H1 (cell line): ENCODE measurements at places on chromosomes 4 and X. TPM values are rescaled to one million over a fixed set of nuclear protein-coding genes. Genes with fewer than 3 reads are reported as not detected.

Gene NBDY
- 57.8 and 66.0 TPM in 2 replicates for total RNA-seq

Gene MAGEC2
- total RNA-seq = not detected in 2 replicates

Gene FAM9B
- not detected in 2 replicates for total RNA-seq

Gene BEX5
- 9.9 and 12.0 TPM in 2 replicates for total RNA-seq

Gene CCDC149
- 5.6 and 5.8 TPM in 2 replicates for total RNA-seq

Gene REPS2
- total RNA-seq = 3.3 and 4.3 TPM in 2 replicates

Gene PNCK
- total RNA-seq = 4.3 and 6.2 TPM in 2 replicates

DNA sequence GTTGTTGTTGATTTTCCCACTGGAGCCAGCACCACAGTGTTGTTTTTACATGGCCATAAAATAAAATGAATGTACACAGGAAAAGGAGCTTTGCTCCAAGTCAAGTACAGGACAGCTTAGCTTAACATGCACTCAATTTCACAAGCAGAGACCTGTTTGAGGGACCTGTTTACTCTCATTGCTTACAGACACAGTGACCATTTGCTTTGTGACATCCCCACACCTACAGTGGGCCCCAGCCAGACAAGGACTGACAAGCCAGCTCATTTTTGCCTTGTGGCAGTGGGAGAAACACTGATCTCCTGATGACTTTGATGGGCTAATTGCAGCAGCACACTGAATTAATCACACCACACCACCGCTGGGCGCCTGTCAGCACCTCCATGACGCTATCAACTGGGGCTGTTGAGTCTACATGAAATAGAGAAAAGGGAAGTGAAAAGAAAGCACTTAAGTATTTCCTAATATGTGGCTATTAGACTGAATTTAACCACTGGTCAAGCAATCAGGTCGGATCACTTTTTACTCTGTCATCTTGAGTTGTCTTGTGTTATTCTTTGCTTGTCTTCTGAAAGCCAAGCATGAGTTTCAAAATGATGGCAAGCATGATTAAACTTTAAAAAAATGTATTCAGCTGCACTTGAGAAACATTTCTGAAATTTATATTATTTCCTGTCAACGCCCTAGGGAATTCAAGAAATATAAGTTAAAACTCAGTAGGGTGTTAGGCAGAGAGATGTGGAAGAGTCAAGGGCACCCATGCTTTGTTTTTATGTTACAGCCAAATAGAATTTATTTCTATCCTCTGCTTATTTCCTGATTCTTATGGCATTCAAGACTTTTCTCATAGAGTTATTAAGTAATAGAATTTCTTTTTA, 557.7 kb downstream of the RAB28 start:
- no peak for DNase-seq
- no peaks in the 10 kb centered on the region for H3K27me3 ChIP-seq
- H3K27ac ChIP-seq = no peak overlapping the region
- peaks cover 2% of the 10 kb centered on the region for H3K4me1 ChIP-seq
- no peak overlapping the region for H3K4me3 ChIP-seq

DNA sequence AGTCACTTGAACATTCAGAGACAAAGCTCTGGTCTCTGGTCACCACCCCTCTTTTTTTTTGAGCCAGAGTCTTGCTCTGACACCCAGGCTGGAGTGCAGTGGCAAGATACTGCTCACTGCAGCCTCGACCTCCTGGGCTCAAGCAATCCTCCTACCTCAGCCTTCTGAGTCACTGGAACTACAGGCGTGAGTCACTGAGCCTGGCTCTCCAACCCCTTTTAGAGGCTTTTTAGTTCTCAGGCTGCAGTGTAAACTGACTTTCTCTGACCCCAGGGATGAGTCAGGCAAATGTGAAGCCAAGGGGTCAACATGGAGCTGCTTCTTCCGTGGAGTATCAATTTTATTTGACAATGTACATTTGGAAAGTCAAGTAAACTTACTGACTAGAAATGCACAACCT, 229.2 kb downstream of the PTTG2 start:
- no peak overlapping the region for H3K4me3 ChIP-seq
- no peak for DNase-seq
- no peaks in the 10 kb centered on the region for H3K4me1 ChIP-seq
- H3K27me3 ChIP-seq = no peaks in the 10 kb centered on the region
- no peaks in the 10 kb centered on the region for H3K36me3 ChIP-seq

GRCh38 chrX:48613502-48614160, 16.3 kb downstream of the WDR13 start:
- DNase-seq = no peak
- H3K27me3 ChIP-seq = no peaks in the 10 kb centered on the region
- no peak overlapping the region for H3K27ac ChIP-seq
- no peaks in the 10 kb centered on the region for H3K4me1 ChIP-seq

GRCh38 chr4:47471591-47471990, 8.1 kb upstream of the COMMD8 start:
- DNase-seq = no peak
- no peaks in the 10 kb centered on the region for H3K36me3 ChIP-seq
- H3K27ac ChIP-seq = no peak overlapping the region
- H3K27me3 ChIP-seq = no peaks in the 10 kb centered on the region; the same call in 1 of the 2 replicates
- no peaks in the 10 kb centered on the region for H3K4me1 ChIP-seq

DNA sequence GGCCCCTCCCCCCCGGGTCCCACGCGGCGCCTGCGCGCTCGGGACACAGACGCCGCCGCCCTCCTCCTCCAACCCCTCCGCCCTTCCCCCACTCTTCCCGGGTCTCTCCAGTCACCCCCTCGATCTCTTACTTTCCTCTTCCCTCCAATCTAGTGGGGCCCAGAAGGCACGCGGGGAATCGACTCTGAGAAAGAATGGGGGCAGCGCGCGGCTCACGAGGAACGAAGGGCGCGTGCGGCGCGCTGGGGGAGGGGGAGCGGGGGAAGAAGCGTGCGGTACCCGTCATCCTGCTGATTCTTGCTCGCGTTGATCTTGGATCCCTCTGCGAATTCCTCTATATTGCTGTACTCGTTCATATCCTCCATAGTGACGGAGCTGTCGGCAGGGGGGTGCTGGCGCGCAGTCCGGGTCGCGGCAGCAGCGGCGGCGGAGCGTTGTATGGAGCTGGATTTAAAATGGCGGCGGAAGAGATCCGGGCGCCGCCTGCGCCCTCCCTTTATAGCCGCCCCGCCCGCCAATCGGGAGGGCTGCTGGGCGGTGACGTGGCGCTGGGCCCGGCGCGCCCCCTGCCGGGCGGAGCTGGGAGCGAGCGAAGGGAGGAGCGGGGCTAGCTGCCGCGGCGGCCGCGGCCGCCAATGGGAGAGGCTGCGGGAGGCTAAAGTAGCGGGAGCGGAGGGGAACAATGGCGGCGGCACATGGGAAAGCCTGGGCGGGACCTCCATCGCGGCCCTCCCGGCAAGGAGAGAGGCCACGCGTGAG, 1.1 kb downstream of the HNRNPDL start:
- H3K36me3 ChIP-seq = peaks cover 17% of the 10 kb centered on the region
- no peaks in the 10 kb centered on the region for H3K27me3 ChIP-seq

DNA sequence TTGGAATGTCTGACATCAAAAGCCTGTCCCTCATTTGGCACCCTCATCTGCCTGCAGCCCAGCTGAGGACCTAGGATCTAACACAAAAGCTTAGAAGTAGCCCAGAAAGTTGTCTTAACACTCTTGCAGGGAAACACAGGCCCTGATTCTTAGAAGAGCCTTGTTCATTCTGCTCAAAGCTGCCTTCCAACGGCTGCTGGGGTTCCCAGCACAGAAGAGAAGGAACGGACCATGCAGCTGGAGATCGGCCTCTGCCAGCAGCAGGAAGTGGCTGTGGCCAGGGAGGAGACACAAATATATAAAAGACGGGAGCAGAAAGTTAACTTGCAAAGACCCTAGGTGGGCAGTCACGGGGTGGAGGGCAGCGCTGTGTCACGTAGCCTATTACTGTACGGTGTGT, 20.4 kb downstream of the PRPS2 start:
- no peak overlapping the region for H3K27ac ChIP-seq
- H3K36me3 ChIP-seq = peaks cover 4% of the 10 kb centered on the region; the same call in 1 of the 2 replicates
- H3K4me3 ChIP-seq = no peak overlapping the region

- no peaks in the 10 kb centered on the region for H3K4me1 ChIP-seq
- H3K27ac ChIP-seq = no peak overlapping the region
- no peak for DNase-seq
- no peaks in the 10 kb centered on the region for H3K36me3 ChIP-seq
- no peaks in the 10 kb centered on the region for H3K27me3 ChIP-seq
- no peak overlapping the region for H3K4me3 ChIP-seq
These were observed 579 bp downstream of the IL3RA start for GRCh38 chrX:1336948-1337779.

DNA sequence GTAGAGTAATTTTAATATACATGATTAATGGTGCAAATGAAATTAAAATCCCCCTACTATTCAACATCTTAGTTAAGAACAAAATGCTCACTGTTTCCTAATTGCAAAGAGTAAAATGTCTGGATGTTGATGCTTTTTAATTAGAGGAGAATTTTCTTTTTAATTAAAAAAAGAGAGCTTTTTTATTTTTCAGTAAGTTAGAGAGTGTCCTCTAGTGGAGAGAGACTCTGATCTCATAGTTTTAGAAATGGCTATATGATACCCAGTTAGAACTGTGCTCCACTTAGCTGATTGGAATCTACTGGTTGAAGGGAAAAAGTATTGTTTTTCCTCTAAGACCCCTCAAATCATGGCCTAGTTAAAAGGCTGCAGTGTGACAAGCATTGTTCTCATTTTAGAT, 312.0 kb upstream of the MAGEB2 start:
- H3K36me3 ChIP-seq = no peaks in the 10 kb centered on the region
- H3K27me3 ChIP-seq = no peaks in the 10 kb centered on the region
- no peaks in the 10 kb centered on the region for H3K4me1 ChIP-seq
- H3K4me3 ChIP-seq = no peak overlapping the region
- H3K27ac ChIP-seq = no peak overlapping the region

GRCh38 chr4:25621027-25621930, 34.4 kb upstream of the SLC34A2 start:
- H3K27ac ChIP-seq = no peak overlapping the region
- no peaks in the 10 kb centered on the region for H3K4me1 ChIP-seq
- H3K36me3 ChIP-seq = no peaks in the 10 kb centered on the region
- no peak overlapping the region for H3K4me3 ChIP-seq

GRCh38 chrX:41119803-41120202, 34.6 kb downstream of the USP9X start:
- H3K4me3 ChIP-seq = no peak overlapping the region
- H3K4me1 ChIP-seq = no peaks in the 10 kb centered on the region
- DNase-seq = no peak
- H3K36me3 ChIP-seq = peaks cover 5% of the 10 kb centered on the region; the same call in 1 of the 2 replicates

- DNase-seq = no peak
- H3K27me3 ChIP-seq = no peaks in the 10 kb centered on the region
- no peaks in the 10 kb centered on the region for H3K36me3 ChIP-seq
- H3K4me3 ChIP-seq = no peak overlapping the region
These were observed 102.5 kb downstream of the CPEB2 start for GRCh38 chr4:15104825-15105224.

DNA sequence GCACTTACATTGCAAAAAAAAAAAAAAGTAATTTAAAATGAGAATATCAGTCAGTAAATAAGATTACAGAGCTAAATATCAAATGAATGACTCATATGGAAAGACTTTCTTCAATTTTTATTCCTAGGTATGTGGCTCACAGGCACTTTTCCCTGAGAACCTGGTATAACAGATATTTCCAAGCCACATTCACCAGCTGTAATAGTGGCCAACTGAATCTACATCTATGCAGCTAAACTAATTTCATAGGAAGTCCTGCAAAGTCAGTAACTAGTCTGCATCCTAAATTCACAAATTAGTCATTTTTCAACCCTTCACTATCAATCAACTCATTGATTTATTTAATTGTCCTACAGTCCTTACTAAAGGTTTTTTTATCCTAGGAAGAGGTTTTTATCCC, 5.6 kb downstream of the PDE5A start:
- no peak for DNase-seq
- no peaks in the 10 kb centered on the region for H3K36me3 ChIP-seq
- H3K4me1 ChIP-seq = no peaks in the 10 kb centered on the region
- H3K27me3 ChIP-seq = no peaks in the 10 kb centered on the region
- no peak overlapping the region for H3K27ac ChIP-seq
- H3K4me3 ChIP-seq = no peak overlapping the region

GRCh38 chr4:115972967-115973366, 859.5 kb upstream of the NDST4 start:
- no peaks in the 10 kb centered on the region for H3K36me3 ChIP-seq
- no peak for DNase-seq
- H3K27ac ChIP-seq = no peak overlapping the region
- peaks cover 4% of the 10 kb centered on the region for H3K4me1 ChIP-seq
- H3K4me3 ChIP-seq = no peak overlapping the region

DNA sequence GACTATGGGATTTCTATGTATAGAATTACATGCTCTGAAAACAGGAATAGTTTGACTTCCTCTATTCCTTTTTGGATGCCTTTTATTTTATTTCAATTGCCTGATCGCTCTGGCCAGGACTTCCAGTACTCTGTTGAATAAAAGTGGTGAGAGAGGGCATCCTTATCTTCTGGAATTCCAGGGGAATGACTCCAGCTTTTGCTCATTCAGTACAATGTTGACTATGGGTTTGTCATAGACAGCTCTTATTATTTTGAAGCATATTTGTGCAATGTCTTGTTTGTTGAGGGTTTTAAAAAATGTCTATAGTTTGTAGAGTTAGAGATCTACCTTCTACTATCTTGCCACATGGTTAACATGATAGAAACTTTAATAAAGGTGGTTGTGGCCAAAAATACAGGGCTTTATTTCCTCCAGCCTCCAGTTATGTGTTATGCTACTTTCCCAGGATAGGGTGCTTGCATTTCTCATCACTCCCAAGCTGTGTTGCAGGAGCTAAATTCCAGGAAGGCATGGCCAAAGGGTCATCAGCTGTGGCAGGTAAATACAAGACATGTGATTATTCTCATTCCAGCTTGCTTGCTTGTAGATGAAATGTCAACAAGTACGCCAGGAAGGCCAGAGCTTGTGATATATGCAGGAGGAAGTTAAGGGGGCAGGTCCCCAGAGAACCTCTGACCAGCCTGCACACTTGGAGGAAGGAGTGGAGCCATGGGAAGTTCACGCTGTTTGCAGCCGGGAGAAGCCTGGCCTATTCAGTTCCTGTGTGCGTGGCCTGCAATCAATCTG, 142.4 kb upstream of the CPXCR1 start:
- no peak overlapping the region for H3K27ac ChIP-seq
- no peak overlapping the region for H3K4me3 ChIP-seq
- no peak for DNase-seq
- no peaks in the 10 kb centered on the region for H3K36me3 ChIP-seq

- H3K4me3 ChIP-seq = no peak overlapping the region
- no peaks in the 10 kb centered on the region for H3K36me3 ChIP-seq
- peaks cover 4% of the 10 kb centered on the region; the same call in 1 of the 2 replicates for H3K4me1 ChIP-seq
- no peaks in the 10 kb centered on the region for H3K27me3 ChIP-seq
- DNase-seq = no peak
These were observed 1224.7 kb upstream of the TENM3 start for GRCh38 chr4:181018472-181018871.

DNA sequence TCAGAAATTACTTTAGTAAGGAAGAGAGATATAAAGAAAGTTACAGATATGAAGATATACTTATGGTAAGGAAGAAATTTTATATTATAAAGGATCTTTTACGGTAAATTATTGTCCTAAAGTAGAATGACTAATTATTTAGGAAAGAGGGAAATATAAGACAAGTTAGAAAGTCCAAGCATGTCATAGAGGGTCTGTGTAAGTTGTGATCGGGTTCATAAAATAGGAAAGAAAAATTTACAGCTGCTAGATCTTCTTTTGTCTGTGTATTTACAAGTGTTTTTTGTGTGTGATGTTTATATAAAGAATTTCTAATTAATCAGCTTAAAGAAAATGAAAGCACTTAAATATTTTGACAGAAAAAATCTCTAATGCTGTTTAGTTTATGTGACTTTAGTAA, 1054.9 kb upstream of the DIAPH2 start:
- H3K36me3 ChIP-seq = no peaks in the 10 kb centered on the region
- H3K4me3 ChIP-seq = no peak overlapping the region
